ENCODE measurements at places on chromosomes 1 and 21. TPM values are rescaled to one million over a fixed set of nuclear protein-coding genes. Genes with fewer than 3 reads are reported as not detected.
A peak's percentile ranks its signal among the peaks of the same experiment; 100 is the strongest.

The KANK4 gene
- not detected for total RNA-seq

The CHI3L1 gene
- not detected for total RNA-seq

The USH2A gene
- not detected for total RNA-seq

The LORICRIN gene
- not detected for total RNA-seq

The GUCA2A gene
- not detected for total RNA-seq

The LCE1C gene
- total RNA-seq = not detected

DNA sequence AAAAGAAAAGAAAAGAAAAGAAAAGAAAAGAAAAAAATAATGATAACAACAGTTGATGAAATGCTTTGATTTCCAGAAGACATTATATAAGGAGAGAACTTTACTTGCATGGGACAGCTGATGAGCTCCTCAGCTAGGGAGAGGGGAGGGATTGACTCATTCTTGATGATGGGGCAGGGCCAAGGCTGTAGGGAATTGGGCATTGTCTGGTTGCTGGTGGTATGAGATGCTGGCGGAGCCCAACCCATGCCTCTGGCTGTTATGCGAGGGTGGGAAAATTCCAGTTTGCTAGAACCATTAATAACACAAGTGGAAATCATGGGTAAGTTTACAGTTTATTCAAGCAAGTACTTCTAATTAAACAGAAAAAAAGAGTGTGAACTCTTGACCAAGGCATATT, 36.0 kb upstream of the KIF26B start:
- no peak for DNase-seq

DNA sequence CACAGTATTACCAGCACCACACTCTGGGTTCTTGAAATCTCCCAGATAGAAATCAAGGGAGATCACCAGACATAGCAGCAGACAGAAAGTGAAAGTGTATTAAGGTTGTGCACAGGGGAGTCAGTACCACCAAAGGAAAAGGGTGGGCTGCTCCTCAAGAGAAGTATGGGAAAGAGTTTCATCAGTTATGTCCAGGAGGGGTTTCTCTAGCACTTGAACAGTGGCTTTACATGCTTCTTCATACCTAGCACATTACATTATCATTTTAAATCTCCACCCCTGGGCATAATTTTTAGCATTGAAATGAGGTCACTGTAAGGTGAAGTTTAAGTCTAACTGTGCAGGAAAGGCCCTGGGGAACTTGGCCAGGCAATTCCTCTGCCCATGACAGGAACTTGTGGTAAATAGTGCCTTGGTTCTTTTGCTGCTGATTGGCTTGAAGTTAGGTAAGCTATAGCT, 601.0 kb downstream of the NUF2 start:
- peak; percentile 2 for DNase-seq

DNA sequence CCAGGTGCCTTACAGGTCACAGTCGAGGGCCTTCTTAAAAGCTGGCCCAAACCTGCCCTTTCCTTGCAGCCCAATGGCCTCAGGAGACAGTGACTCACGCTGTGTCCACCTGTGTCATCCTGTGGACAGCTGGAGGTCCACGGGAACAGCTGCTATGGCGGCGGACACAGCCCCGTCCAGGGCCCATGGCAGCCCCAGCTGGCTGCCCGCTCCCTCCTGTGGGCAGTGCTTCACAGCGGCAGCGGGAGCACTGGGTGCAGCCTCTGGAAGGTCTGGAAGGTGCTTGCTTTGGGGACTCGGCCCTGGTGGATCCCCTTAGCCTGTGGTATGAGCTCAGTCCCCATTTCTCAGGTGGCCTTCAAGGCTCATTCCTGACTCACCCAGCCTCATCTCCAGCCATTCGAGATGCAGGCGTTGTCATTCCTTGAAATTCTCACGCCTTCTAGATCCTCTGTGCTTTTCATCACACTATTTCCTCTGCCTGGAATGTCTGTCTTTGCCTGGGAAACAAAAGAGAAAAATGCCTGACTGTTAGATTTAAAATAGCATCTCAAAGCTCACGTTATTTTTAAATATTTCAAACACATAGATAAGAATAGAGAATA, 86.8 kb downstream of the KIF26B start:
- DNase-seq = no peak

- DNase-seq = peak; percentile 90
These were observed 549 bp downstream of the THBS3 start for GRCh38 chr1:155206891-155207805.

GRCh38 chr1:9292361-9293240, at the start of gene SPSB1:
SPSB1 (plus strand) TSS chr1:9292894; CDS start chr1:9355892, 62,998 bp downstream.
- DNase-seq = peak; percentile 85

DNA sequence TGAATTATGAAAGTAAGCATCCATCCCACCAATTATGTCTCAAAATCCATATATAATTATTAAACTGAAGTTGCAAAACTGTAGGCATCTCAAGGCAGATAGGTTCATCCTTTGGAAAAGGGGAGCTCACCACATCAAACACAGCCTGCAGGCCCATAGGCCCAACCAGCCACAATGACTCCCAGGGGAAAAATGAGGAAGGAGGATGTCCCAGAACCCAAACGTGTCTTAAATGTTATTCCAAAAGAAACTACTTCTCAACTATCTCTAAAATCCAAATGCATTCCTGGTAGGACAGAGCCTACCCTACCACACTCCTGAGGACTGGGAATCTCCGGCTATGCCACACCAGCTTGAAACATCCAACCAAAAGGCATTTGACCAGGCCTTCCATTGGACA, 12.8 kb downstream of the TIAM1 start:
- DNase-seq = no peak

DNA sequence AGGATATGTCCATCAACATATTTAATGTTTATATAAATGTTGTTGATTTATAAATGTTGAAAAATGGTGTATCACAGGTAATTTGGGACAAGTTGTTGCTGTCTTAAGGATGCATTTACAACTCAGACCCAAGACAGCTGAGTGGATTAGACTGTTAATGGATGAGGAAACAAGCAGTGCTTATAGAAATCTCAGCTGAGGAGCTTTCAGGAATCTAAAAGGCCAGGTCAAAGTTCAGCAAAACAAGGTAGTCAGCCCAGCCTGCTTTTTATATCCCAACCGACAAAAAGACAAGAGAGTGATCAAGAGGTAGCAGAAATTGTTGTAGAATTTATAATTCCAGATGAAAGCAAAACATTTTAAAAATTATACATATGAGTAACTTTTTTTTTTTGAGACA, 16.6 kb upstream of the USP1 start:
- DNase-seq = no peak

DNA sequence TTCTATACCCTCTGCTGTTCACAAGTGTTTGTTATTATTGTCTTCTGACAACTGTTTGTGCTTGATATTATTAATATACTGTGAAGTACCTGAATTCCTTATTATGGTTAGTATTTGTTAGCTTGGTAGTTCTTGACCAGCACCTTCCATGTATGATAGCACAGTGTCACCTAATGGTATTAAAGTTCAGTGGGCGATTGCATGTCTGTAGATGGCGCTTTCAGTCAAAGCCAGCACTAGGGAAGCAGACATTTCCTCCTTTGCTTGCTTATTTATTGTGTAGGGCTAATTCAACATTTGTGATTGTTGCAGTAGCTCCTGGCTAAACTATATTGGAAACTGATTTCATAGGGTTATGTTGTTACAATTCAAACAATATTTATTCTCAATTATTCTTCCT, 218.0 kb downstream of the ZP4 start:
- DNase-seq = no peak

DNA sequence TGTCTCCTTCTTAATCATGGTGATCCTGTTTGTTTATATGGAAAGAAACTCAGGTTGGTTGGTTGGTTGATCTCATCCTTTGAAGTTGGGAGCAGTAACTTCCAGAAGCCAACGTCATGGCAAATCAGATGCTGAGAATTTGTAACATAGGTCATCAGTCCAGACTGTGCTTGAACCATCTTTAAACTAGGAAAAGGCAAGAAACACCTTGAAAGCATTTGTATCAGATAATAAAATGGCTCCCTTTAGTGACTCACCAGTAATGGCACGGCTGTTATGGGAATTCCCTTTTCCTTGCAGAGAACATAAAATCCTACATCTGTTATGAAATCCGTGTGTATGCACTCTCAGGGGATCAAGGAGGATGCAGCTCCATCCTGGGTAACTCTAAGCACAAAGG, 58.1 kb downstream of the SERBP1 start:
- no peak for DNase-seq

GRCh38 chr1:147472489-147472888, 68.8 kb upstream of the BCL9 start:
- no peak for DNase-seq

GRCh38 chr1:38892976-38893375, 11.6 kb upstream of the GJA9 start:
- no peak for DNase-seq

DNA sequence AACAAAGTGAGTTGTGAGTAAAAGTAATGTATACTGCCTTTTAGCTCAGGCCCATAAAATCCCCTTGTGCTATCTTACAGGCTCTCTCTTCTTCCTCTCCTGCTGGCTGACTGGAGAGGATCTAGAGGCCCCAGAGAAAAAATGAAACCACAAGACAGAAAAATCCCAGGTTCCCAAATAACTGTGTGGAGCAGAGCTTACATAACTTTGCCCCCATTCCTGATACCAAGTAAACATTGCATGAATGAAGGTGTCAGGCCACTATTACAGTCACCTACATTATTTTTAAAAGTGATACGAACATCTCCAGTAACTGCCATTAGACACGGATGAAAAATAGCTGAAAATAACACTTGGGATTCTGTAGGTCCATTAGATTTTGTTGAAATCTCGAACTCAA, 386.0 kb upstream of the NR5A2 start:
- DNase-seq = no peak

DNA sequence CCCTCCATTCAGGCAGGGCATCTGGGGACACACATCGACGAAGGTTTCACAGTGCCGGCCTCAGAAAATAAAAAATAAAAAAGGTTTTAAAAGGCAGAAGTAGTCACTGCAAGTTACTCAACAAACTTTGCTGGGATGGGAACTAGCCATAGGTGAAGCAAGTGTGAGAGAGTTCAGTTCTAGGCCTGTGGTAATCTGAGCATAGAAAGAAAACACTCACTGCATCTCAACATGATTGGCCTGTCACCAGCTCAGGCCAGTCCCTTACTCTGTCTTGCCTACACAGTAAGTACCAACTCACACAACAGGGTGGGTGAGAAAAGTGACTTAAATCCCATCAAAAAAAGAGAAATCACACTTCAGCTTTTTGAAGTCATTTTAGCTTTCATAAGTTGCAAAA, 30.2 kb upstream of the ADAM30 start:
- no peak for DNase-seq
